PC-3 (cell line): ENCODE measurements at places on chromosomes 6 and 20. TPM values are rescaled to one million over a fixed set of nuclear protein-coding genes. Genes with fewer than 3 reads are reported as not detected.

TINAG gene
- total RNA-seq, result not detected in 2 replicates

C20orf204 gene
- total RNA-seq, result 2.1 and 3.4 TPM in 2 replicates

MAPK13 gene
- 36.9 and 41.4 TPM in 2 replicates for total RNA-seq

PPIL6 gene
- total RNA-seq, result 0.62 and 2.1 TPM in 2 replicates

BHLHE23 gene
- not detected in 2 replicates for total RNA-seq
